Heart left ventricle (tissue), 16 donors: ENCODE measurements at places on chromosomes 16 and 17. TPM values are rescaled to one million over a fixed set of nuclear protein-coding genes. Genes with fewer than 3 reads are reported as not detected.

DNA sequence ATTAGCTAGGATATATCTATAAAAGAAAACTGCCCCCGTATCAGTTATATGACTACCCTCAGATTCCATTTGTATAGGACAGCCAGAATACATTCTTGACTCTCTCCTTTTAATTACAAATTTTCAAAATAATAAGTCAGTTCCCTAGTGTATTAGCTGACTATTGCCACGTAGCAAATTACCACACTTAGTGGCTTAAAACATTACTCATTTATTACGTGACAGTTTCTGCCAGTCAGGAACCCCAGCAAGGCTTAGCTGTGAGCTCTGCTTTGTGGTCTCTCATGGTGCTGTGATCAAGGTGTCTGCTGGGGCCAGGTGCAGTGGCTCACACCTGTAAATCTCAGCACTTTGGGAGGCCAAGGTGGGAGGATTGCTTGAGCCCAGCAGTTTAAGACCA, 13.9 kb upstream of the SCNN1B start:
- H3K27me3 ChIP-seq = no peaks in the 10 kb centered on the region
- H3K36me3 ChIP-seq = no peaks in the 10 kb centered on the region
- no peak overlapping the region for H3K27ac ChIP-seq
- no peak overlapping the region for H3K4me3 ChIP-seq
- no peak for DNase-seq

DNA sequence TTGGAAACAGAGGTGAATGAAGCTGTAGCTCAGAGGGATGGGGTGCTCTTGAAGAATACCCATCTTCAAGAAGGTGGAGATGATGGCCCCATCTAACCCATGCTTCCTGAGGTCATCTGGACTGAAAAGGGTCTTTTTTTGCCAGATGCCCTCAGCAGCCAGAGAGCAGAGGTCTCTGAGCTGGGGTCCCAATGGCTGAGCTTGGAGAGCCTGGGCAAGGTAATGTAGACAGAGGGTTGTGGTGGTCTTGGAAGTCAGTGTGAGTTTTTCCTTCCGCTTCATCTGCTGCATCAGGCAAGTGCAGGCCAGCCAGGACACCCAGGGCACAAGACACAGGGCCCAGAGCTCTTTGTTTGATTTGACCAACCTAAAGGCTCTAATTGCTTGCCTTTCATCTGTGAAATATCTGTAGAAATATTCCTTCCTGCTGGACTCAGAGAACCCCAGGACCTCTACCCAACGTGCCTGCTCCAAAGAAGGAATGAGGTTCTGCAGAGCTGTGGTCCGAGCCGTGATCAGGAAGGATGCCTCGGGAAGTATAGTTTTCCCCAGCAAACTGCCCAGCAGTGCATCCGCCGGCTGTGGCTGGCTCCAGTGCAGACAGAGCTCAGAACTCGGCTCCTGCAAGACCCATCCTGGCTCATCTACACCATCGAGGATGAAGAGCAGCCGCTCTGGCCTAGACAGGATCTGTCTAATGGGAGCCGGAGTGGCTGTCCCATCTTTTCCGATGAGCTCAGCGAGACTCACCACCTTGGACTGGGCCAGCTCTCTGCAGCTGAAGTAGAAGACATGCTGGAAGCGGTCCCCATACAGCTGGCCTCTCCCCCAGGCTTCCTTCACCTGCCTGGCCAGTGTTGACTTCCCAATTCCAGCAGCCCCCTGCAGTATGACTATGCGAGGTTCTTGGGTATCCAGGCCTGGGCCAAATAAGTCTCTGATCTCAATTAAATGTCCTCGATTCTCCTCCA, 25.2 kb downstream of the NLRP1 start:
- DNase-seq = no peak
- no peak overlapping the region for H3K4me3 ChIP-seq
- no peaks in the 10 kb centered on the region for H3K27me3 ChIP-seq

- no peak overlapping the region for H3K27ac ChIP-seq
- H3K36me3 ChIP-seq = no peaks in the 10 kb centered on the region
- no peak overlapping the region for H3K4me3 ChIP-seq
- DNase-seq = no peak
Measured at GRCh38 chr17:48770954-48771353, 42.4 kb upstream of the HOXB13 start.

Gene PITPNC1
- total RNA-seq = 8.4 TPM

DNA sequence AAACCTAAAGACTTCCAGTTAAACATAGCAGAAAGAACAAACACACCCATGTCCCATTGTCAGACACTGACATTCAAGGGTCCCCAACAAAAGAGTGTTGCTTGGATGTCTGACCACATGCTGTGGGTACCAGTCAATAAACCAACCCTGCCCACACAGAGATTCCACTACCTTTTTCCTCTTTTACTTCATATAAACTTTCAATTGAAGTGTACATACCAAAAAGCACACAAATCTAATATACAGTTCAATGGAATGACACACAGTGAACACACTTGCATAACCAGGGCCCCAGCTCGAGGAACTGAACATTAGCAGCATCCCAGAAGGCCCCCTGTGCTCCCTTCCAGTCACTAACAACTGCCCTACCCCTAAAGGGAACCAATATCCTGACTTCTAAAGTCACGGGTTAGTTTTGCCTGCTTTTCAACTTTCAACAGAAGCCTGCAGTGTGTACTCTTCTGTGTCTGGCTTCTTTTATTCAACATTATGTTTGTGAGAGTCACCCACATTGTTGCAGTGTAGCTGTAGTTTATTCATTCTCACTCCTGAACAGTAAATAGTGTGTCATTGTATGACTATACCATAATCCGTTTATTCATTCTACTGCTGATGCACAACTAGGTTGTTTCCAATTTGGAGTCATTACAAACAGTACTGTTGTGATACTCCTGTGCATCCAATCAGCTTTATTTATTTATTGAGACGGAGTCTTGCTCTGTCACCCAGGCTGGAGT, 18.0 kb downstream of the CFDP1 start:
- H3K4me3 ChIP-seq = no peak overlapping the region
- H3K4me1 ChIP-seq = peaks cover 8% of the 10 kb centered on the region

DNA sequence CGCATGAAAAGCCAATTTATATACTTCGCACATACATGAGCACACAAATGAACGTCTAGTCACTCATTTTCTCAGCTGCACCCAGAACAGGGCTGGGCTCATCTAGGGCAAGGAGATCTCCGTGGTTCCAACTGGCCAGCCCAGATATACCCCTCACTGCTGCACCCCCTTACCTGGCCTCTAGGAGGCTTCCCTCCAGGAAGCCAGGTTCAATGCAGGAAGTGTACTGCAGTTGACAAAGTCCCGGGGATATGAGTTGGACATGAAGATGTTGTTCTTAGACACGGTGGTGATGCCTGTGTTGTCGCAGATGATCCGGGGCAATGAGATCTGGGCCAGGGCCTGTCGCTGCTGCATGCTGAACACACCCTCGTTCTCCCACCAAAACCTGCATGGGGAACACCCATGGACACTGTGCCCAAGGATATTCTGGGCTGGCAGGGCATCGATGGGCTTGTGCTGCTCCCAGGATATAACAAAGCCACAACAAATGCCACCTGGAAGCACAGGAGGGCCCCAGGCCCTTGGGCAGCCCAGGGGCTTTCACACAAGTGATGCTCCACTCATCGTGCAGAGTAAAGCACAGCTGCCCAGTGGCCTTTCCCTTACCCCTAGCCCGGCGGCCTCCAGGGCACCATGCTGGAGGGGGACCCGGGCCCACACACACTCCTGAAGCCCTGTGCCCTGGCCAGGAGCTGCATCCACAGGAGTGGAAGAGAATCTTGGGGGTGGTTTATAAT, 10.1 kb downstream of the MPO start:
- H3K36me3 ChIP-seq = no peaks in the 10 kb centered on the region
- no peak overlapping the region for H3K27ac ChIP-seq
- DNase-seq = no peak
- H3K27me3 ChIP-seq = peaks cover 11% of the 10 kb centered on the region
- H3K4me3 ChIP-seq = no peak overlapping the region
- H3K4me1 ChIP-seq = no peaks in the 10 kb centered on the region

- H3K4me1 ChIP-seq = no peaks in the 10 kb centered on the region
- no peak overlapping the region for H3K27ac ChIP-seq
- no peak overlapping the region for H3K4me3 ChIP-seq
- no peak for DNase-seq
Measured at GRCh38 chr17:68665373-68665772, 64.2 kb upstream of the FAM20A start.

Gene OR4D1
- total RNA-seq = not detected
